GF-D8 (cell line): ENCODE measurements at places on chromosomes 4 and X.

DNA sequence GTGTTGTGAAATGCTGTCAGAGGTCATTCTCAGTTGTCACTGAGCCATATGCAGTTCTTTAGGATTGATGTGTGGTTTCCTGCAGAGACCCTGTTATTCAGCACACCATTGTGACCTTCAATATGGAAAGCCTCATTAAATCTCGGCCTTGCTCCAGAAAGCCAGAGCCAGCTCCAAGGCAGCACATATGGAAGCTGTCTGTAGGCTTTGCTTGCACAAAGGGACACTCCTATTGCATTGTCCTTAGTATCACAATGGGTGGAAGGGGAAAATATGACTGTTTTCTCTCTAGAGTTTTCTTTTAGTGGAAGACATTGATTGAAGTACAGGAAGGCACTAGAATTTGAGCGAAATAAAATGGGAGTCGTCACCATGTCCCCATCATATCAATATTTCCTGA, 179.0 kb downstream of the CEP135 start:
- no peak for DNase-seq

- DNase-seq: no peak
Observed at GRCh38 chr4:955931-956381, 17.4 kb downstream of the DGKQ start.

- no peak for DNase-seq
Observed at GRCh38 chr4:140806163-140806562, 50.0 kb upstream of the TBC1D9 start.

DNA sequence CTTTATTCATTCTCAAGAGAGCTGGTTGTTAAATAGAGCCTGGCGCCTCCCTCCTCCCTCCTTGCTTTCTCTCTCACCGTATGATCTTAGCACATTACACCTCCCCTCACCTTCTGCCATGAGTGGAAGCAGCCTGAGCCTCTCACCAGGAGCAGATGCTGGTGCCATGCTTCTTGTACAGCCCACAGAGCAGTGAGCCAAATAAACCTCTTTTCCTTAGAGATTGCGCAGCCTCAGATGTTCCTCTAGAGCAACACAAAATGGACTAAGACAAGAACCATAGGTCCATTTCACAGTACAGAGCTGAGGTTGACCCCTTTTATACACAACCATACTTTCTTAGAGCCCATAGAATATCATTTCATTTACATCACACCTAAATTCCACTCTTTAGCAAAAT, 10.1 kb upstream of the TMEM144 start:
- no peak for DNase-seq

GRCh38 chr4:77930154-77930639, 67.6 kb downstream of the MRPL1 start:
- no peak for DNase-seq

DNA sequence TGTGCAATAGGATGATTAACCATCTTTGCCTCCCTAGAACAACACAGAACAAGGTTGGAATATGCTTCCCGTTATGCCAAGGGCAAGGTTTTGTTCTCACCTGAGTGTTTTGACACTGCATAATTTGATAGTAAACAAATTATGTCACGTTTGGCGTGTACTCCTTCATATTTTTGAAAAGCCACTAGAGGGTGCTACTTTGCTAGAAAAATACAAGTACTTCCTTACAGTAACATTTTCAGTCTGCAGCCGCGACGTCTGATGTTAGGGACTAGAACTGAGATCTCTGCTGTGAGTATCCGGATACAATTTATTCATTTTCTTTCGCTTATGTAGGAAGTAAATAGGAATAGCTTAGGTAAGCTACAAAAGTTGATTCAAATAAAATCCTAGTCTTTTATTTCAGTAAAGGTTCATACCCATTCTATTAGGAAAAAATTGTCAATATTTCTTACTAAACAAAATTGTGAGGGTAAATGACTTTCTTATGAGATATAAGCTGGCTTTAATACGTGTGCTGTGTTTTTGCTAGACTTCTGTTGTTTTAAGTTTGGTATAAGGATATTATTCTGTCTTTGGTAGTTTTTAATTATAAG, 181.1 kb upstream of the WDFY3 start:
- no peak for DNase-seq

DNA sequence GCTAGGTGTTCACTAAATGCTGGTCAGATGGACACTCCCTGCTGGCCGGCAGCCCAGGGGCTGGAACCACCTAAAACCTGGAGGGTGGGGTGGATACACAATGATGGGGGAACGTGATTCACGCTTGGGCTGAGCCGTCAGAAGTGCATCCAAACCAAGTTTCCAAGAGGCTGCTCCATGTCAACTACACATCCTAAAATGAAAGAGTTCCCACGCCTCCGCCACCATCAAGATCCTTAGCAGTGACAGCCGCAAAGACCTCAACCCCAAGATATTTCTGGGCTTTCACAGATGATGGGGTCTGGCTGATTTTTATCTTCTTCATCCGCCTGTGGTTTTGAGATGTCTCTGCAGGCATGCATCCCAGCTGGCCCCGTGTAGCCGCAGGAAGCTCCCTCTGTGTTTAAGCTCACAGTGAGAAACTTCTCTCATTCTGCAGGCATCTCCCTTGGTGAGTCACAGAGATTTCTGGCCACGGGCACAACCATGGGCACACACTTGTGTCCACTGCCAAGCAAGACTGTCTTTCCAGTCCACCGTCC, 84.4 kb downstream of the HTRA3 start:
- no peak for DNase-seq

DNA sequence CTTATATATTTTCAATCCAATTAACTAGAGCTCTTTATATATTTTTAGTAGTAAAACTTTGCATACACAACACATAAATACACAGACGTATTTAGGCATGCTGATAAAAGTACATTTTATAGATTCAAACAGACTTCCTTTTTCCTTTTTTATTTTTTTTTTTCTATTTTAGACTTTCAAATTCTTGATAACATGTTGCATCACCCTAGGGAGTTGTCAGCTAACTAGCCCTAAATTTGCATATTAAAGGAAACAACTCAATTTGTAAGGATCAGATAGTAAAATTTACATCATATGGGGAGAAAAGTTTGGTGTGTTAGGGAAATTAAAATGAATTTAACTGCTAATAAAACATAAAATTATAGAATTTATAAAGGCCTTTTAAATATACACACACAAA, 47.4 kb upstream of the APOOL start:
- no peak for DNase-seq

DNA sequence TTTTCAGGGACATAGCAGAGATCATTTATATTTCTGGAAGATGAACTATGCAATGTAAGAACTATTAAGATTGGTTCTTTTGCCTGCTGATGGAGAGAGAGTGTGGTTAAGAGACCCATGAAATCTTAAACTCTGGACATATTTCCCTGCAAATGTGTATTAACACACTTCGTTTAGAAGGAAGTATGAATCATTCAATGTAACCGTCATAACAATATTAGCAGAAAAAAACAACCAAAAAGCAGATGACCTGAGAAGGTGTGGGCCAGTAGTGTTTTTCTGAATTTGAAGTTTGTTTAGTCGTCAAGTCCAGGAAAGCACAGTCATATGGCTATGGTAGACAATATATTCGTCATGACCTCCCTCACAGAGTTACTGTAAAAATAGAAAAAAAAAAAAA, 2.5 kb upstream of the TMPRSS11D start:
- DNase-seq: no peak

GRCh38 chr4:174318829-174319764, 35.4 kb downstream of the CEP44 start:
- DNase-seq: no peak

DNA sequence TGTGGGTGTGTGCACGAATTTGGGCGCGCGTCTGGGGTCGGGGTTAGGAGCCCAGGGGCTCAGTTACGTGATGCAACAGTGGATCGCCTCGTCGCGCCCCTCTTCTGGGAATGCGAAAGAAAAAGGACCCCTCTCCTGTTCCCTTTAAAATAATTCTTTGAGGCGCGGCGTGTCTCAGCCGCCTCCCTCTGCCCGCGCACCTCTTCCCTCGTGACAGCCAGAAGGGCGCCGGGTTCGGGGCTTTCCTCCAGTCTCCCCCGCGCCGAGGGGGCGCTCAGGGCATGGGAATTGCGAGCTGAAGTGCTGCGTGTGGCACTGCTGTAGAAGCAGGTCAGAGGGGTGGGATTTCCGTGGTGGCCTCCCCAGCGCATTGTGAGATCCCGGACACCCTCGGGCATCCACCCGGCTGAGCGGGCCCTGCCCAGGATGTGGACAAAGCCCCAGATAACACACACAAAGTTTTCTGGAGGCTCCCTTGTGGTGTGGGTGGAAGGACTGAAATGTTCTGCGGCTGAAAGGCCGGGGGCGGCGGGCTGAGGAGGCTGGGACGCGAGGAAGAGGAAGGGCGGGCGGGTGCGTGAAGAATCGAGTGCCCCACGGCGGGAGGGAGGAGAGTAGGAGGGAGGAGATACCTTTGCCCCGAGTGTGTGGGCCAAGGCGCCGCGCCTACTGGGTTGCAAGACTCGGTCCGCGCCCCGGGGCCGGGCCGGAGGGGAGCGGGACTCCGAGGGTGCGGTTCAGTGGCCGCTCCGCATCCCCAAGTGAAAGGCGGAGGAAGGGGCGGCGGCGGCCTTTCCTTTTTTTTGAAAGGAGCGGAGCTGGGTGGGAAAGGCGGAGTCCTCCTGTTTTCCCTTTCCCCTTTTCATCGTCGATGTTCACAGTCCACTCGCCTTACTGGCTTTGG, 752 bp downstream of the SEPTIN11 start:
- DNase-seq: no peak

DNA sequence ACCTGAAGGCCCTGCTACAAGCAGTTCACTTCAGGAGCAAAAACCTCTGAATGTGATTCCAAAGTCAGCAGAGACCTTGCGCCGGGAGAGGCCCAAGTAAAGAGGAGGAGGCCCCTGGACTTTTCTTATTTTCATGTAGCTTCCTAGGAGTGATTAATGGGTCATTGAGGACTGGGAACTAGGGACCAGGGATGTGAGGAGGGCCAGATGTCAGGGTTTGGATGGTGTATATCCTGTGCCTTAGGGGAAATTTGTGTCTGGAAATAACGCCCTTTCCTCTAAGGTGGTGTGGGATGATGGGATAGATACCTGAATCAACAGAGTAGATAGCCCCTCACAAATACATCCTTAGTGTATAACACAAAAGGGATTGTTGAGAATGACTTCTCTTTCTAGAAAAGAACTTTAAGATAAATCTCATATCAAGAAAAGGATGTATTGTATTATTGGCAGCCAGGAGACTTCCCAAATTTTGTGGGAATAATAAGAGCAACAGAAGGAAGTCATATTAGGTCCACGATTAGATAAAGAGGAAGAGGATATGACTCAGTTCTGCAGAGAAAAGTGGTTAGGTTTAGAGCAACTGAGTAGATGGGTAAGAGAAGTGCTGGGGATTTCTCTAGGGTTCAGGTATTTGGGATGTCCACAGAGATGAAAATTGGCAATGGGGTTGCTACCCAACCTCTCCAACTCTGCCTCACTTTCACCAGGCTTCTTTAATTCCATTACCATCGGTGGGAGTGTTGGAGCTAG, 1.1 kb downstream of the ITGB1BP2 start:
- DNase-seq: peak; percentile 1

GRCh38 chr4:86595426-86595805, 1.3 kb downstream of the PTPN13 start:
- no peak for DNase-seq

DNA sequence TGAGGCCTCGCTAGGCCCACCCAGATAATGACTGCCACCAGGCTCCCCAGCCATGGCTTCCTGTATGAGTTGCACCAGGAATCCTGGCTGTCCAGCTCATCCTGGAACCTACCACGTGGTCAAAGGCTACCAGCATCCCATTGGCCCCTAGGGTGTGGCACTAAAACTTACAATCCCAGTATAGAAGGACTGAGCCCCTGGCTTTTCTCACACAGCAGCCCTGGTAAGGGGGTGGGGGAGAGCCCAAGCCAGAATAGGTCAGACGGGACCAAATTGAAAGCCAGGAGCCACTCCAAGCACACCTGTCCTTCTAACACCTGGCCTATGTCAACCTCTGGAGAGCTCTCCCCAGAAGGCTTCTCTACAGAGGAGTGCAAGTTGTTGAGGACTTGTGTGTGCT, 269.3 kb upstream of the AGTR2 start:
- no peak for DNase-seq

GRCh38 chr4:14111730-14112181, 484.2 kb upstream of the BOD1L1 start:
- no peak for DNase-seq

DNA sequence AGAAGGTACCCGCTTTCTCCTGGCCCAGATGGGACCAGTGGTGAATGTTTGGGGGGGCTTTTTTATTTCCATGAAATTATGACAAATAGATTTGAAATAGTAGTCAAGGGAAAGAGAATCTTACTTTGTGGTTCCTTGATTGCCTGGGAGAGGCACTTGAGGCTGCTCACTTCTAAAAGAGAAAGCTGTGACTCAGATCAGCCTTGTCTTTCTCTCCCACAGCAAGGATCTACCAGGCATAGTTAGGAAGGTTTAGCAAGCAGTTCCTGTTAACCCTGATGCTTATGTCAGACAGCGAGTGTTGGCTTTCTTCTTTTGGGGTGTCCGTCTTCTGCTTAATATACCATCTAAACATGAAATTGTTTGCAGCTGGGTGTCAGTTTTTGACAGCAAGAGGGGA, 114.5 kb downstream of the TSPAN7 start:
- DNase-seq: no peak

GRCh38 chr4:166839615-166840251, 394.6 kb downstream of the SPOCK3 start:
- no peak for DNase-seq

- DNase-seq: no peak
Observed at GRCh38 chr4:1512738-1513660, 106.8 kb upstream of the NKX1-1 start.

- no peak for DNase-seq
Observed at GRCh38 chr4:2363951-2364653, 54.3 kb downstream of the ZFYVE28 start.

- no peak for DNase-seq
Observed at GRCh38 chr4:138114434-138114833, 127.7 kb downstream of the SLC7A11 start.

DNA sequence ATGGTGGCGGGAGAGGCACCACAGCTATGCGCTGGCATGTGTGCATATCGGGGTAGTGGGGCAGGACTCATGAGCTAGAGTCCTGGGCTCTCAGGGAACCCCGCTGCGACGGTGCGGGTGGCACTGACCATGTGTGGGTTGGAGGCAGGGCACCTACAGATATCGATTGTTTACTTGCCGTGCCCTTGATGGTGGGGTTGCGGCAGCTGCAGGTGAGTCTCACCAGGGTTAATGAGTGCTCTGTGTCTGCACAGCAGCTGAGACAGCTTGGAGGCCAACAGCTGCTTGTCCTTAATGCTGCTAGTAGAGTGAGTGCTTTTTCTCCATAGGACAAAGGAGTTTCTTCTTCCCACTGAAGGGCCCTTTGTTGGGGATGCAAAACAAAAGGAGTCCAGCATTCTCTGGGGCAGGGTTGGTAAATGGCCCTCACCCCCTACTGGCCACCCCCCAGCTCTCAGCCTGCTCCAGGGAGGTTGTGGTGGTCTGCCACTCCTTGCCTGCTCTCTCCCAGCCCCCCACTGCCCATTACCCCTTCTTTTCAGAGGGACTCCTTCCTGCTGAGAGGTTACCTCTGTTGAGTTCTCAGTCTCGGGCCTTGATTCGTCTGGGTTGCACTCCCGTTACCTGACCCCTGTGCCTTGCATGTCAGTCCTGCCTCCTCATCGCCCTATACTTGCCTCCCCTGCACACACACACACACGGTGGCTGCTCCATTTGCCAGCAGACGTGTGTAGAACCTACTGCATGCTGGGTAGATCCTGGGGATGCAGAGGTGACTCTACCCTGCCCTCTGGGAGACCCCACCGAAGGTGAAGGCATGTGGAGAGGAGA, 52.8 kb downstream of the TBC1D14 start:
- DNase-seq: no peak
